ENCODE measurements at places on chromosomes 7 and 10. TPM values are rescaled to one million over a fixed set of nuclear protein-coding genes. Genes with fewer than 3 reads are reported as not detected.

DNA sequence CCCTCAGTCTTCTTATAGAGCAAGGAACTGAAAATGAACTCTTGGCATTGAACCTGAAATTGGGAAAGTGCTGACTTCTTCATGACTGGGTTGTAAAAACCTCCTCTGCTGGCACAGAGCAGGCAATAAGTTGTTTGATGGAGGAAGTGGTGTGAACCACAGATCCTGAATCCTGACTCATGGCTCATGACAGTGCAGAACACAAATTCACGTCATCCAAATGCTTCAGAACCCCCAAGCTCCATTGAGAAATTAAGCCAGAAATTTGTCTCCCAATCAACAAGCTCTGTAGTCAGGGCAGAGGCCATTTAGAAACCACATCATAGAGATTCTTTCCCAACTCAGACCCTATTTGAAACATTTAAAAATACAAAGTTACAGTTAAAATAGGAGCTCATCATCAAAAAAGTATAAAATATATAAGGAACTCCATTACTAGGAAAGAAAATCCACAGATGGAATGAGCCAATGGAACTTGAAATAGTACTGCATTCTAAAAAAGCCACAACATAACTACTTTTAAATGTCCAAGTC, 10.3 kb upstream of the STK17A start:
- H3K36me3 ChIP-seq: no peaks in the 10 kb centered on the region
- H3K4me1 ChIP-seq: no peaks in the 10 kb centered on the region
- H3K27ac ChIP-seq: no peak overlapping the region
- peak; percentile 25 for DNase-seq

GRCh38 chr10:132986576-132986975, 44.2 kb upstream of the CFAP46 start:
- no peaks in the 10 kb centered on the region for H3K4me1 ChIP-seq
- H3K36me3 ChIP-seq: no peaks in the 10 kb centered on the region
- H3K4me3 ChIP-seq: no peak overlapping the region
- no peak overlapping the region for H3K27ac ChIP-seq

- H3K4me3 ChIP-seq: no peak overlapping the region
- no peak overlapping the region for H3K27ac ChIP-seq
- H3K27me3 ChIP-seq: no peaks in the 10 kb centered on the region
- DNase-seq: no peak
These were observed 70.3 kb downstream of the CALML3 start for GRCh38 chr10:5595095-5595494.

DNA sequence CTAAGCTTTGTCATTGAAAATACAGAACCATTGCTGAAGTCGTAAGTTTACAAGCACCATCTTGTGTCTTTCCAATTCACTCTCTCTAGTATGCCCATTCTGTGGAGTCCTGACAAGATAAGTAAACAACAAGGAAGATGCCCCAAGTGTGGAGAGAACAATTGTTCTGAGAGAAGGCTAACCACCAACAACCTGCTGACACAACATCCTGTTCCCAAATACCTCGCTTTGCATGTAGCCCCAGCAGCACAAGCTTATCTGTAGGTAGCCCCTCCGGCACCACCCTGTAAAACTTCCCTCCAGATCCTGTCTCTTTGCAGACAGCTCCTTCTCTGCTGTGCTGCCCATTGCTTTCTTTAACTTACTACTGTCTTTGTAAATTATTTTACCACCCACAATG, 233.3 kb upstream of the AOAH start:
- no peaks in the 10 kb centered on the region for H3K27me3 ChIP-seq
- no peak overlapping the region for H3K27ac ChIP-seq
- H3K36me3 ChIP-seq: no peaks in the 10 kb centered on the region
- DNase-seq: no peak

DNA sequence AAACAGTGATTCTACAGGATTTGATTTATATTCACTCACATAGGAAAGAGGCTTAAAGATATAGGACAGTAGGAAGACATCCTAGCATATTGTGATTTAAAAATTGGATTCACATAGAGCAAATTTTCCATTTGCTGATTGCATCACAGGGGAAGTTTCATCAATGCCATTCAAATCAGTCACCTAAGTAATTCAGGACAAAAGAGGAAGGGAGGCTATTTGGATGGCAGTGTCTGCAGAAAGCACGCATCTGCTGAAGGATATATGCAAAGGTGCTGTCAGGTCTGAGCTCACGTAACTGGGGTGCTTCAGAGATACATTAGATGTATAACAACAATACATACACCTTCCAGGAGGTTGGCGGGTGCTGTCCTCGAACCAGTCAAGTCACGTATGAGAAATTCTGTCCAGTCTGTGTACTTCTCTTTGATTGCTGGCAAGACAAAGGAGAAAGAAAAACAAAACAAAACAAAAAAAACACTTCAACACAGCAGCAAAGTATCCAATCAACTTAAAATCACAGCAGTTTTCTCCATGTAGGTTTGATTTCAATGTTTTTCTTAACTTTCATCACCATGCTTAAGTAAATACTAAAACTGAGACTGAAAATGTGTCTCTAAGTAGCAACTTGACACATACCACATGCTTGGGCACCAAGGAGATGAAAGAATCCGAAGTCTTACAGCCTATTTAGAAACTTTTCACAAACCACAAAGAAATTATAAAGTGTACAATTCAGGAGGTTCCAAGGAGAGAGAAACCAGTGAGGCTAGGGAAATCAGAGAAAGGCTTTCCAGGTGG, 125.1 kb downstream of the SFMBT2 start:
- H3K27me3 ChIP-seq: no peaks in the 10 kb centered on the region
- H3K36me3 ChIP-seq: no peaks in the 10 kb centered on the region
- no peaks in the 10 kb centered on the region for H3K4me1 ChIP-seq
- H3K4me3 ChIP-seq: no peak overlapping the region
- no peak for DNase-seq
- no peak overlapping the region for H3K27ac ChIP-seq

DNA sequence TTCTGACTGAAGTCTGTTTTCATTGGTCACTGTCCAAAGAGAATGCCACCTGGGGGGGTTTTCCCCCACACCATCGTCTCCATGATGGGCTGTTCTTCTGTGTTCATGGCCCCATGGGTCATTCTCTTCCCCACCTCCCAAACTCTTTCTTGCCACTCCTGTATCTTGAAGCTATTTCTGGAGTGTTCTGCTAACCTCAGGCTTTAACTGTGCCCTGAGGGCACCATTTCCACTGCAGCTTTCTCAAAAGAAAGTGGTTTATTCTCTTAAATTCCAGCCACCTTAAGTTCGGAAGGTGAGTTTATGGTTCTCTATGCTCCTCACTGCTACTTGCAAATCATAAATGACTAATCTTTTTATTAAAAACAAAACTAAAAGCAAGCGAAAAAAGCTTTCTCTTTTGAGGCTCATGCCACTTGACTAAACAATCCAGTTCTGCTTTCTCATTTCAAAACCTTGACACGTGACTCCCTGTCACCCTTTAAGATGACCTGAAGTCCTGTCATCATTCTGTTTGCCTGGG, 7.4 kb upstream of the APBB1IP start:
- H3K36me3 ChIP-seq: no peaks in the 10 kb centered on the region
- no peak overlapping the region for H3K4me3 ChIP-seq
- no peak for DNase-seq
- no peaks in the 10 kb centered on the region for H3K4me1 ChIP-seq
- H3K27me3 ChIP-seq: no peaks in the 10 kb centered on the region

GRCh38 chr7:154656618-154657017, 346.3 kb downstream of the PAXIP1 start:
- no peaks in the 10 kb centered on the region for H3K27me3 ChIP-seq
- H3K4me3 ChIP-seq: no peak overlapping the region
- DNase-seq: no peak

- H3K4me1 ChIP-seq: peaks cover 49% of the 10 kb centered on the region
- no peak for DNase-seq
- H3K36me3 ChIP-seq: no peaks in the 10 kb centered on the region
- H3K27ac ChIP-seq: no peak overlapping the region
These were observed 88.2 kb downstream of the PARD3 start for GRCh38 chr10:34726862-34727261.

GRCh38 chr7:18357691-18358090, 137.9 kb upstream of the HDAC9 start:
- DNase-seq: no peak
- no peak overlapping the region for H3K4me3 ChIP-seq
- H3K27me3 ChIP-seq: no peaks in the 10 kb centered on the region
- H3K36me3 ChIP-seq: no peaks in the 10 kb centered on the region
- no peaks in the 10 kb centered on the region for H3K4me1 ChIP-seq
- no peak overlapping the region for H3K27ac ChIP-seq

GRCh38 chr10:12782537-12782936, 219.0 kb downstream of the CCDC3 start:
- no peaks in the 10 kb centered on the region for H3K36me3 ChIP-seq
- no peak overlapping the region for H3K4me3 ChIP-seq
- no peaks in the 10 kb centered on the region for H3K27me3 ChIP-seq
- DNase-seq: peak; percentile 47

GRCh38 chr10:132602614-132603013, 65.0 kb downstream of the INPP5A start:
- no peak for DNase-seq
- no peaks in the 10 kb centered on the region for H3K36me3 ChIP-seq
- no peak overlapping the region for H3K4me3 ChIP-seq
- H3K27me3 ChIP-seq: no peaks in the 10 kb centered on the region

DNA sequence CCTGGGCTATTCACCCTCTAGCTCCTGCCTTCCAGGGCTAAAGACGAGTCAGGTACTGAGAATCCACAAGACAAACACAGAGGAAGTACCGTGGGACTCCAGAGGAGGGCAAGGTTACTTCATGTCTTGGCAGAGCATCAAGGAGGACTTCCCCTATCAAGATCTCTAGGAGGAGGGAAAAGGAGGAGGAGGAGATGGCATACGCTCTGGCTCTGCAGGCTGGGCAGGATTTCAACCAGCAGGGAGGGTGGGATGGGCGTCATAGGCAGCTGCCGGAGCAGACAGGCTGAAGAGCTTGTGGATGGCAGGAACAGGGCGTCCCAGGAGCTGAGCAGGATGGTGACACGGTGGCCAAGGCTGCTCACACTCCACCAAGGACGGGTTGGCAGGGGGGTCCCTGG, 21.3 kb downstream of the MDH2 start:
- H3K36me3 ChIP-seq: peaks cover 27% of the 10 kb centered on the region
- H3K4me1 ChIP-seq: peaks cover 8% of the 10 kb centered on the region
- peak overlapping the region; percentile 78 for H3K27ac ChIP-seq

- no peak for DNase-seq
- H3K27me3 ChIP-seq: no peaks in the 10 kb centered on the region
- no peak overlapping the region for H3K27ac ChIP-seq
- H3K4me3 ChIP-seq: no peak overlapping the region
These were observed 20.0 kb downstream of the TMEM273 start for GRCh38 chr10:49168171-49168540.

DNA sequence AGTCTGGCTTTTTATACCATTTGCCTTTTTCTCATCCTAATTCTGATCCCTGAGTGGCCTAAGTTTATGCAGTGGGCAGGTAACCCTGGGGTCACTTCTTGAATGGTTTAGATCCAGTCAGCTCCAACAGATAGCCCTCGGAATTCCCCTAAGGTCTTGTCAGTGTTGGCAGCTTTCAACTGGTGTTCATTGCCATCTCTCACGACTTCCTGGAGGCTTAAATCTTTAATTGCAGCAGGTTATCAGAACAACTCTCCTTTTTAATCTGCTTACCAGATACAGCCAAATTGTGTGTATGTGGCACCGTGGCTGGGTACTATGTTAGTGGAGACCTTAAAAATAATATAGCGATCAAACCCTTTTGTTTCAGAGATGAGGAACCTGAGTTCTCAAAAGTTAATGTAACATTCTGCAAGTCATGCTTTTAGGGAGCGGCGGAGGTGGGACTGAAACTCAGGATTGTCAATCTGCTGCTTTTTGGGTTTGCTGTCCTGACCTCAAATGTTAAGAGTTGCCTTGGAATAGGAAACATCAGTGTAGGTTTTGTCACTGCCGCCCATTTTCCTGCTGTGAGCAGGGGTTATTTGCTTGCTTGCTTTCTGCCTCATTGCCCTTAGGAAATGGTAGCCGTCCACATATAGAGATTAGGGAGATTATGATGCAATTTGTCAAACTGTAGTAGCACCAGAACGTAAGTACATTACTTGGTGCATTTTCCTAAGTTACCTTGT, 818 bp downstream of the DLD start:
- peaks cover 14% of the 10 kb centered on the region for H3K4me1 ChIP-seq
- DNase-seq: no peak
- H3K4me3 ChIP-seq: peak overlapping the region; percentile 55
- no peaks in the 10 kb centered on the region for H3K27me3 ChIP-seq

DNA sequence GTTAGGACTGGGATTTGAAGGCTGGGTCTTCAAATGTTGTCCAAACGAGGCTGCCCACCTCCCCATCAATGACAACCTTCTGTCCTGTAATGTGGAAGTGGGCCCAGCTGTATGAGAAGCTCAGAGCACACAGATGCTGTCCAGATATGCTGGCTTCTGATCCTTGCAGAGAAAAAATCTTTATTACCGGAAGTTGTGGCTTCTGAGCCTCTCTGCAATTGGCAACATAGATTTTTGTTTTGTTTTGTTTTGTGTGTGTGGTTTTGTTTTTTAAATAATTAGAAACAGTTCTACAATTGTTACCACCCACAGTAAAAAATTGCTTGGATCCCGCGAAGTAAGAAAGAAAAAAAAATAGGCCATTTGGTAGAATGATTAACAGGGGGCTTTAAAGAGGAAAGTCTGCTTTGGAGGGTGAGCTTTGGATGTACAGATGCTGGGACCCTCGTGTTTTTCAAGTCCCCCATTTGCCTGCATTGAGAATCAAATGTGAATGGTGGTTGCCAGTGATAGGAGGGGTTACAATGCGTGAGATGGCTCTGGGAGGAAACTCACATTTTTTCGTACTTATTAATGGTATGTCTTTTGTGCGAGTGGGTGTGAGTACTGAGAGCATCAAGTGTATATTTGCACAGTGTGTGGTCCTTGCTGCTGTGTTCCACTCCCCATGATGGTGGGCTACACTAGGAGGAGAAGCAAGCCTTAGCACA, 153.2 kb downstream of the TCF7L2 start:
- H3K27ac ChIP-seq: peak overlapping the region; percentile 69
- DNase-seq: no peak
- no peaks in the 10 kb centered on the region for H3K27me3 ChIP-seq
- H3K4me1 ChIP-seq: peaks cover 29% of the 10 kb centered on the region
- H3K4me3 ChIP-seq: no peak overlapping the region
- H3K36me3 ChIP-seq: no peaks in the 10 kb centered on the region

- DNase-seq: no peak
- H3K27ac ChIP-seq: no peak overlapping the region
- no peaks in the 10 kb centered on the region for H3K36me3 ChIP-seq
- no peak overlapping the region for H3K4me3 ChIP-seq
- peaks cover 11% of the 10 kb centered on the region for H3K4me1 ChIP-seq
- H3K27me3 ChIP-seq: no peaks in the 10 kb centered on the region
These were observed 30.1 kb upstream of the TM9SF3 start for GRCh38 chr10:96616961-96617360.

- H3K27me3 ChIP-seq: no peaks in the 10 kb centered on the region
- no peaks in the 10 kb centered on the region for H3K4me1 ChIP-seq
- H3K27ac ChIP-seq: no peak overlapping the region
- no peak overlapping the region for H3K4me3 ChIP-seq
- no peak for DNase-seq
- H3K36me3 ChIP-seq: no peaks in the 10 kb centered on the region
These were observed 99.6 kb downstream of the ST8SIA6 start for GRCh38 chr10:17354781-17355180.

- no peak overlapping the region for H3K4me3 ChIP-seq
- no peak for DNase-seq
- no peaks in the 10 kb centered on the region for H3K4me1 ChIP-seq
- no peaks in the 10 kb centered on the region for H3K36me3 ChIP-seq
- H3K27me3 ChIP-seq: no peaks in the 10 kb centered on the region
These were observed 339.2 kb upstream of the MEOX2 start for GRCh38 chr7:16025696-16026095.

Gene SFTPA1
- total RNA-seq: not detected

Gene OR6B1
- total RNA-seq: not detected

Gene TMEM270
- not detected for total RNA-seq

Gene GIMAP8
- 4.3 TPM for total RNA-seq

Gene RBM48
- 13.2 TPM for total RNA-seq

Gene ERVW-1
- total RNA-seq: not detected

Gene CALML5
- total RNA-seq: not detected

Gene ALDH18A1
- 130 TPM for total RNA-seq

Gene MEOX2
- not detected for total RNA-seq

Gene PDE6C
- total RNA-seq: not detected
